ENCODE measurements at places on chromosomes 4 and X.

DNA sequence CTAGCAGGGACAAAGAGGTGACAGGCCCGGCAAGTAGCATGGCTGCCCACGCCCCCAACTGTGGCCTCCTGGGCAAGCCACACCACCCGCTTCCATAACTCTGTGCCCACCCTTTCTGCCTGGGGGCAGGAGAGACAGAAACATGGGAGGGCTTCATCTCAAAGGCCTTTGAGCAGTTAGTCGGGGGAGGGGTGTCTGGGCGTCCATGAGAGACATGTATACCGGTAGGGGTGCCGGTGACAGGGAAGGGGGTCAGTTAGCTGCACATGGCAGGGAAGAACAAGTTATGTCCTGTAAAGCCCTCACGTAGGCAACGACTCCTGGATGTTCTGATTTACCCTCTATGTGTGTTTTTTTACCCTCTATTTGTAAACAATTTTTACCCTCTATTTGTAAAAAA, 9.3 kb downstream of the PDZD4 start:
- DNase-seq = no peak

GRCh38 chr4:81049330-81049729, 18.8 kb downstream of the BMP3 start:
- no peak for DNase-seq

GRCh38 chr4:88104902-88105610, 53.4 kb downstream of the ABCG2 start:
- DNase-seq = no peak

- DNase-seq = no peak
Observed at GRCh38 chr4:52014903-52015302, 5.3 kb downstream of the LRRC66 start.

DNA sequence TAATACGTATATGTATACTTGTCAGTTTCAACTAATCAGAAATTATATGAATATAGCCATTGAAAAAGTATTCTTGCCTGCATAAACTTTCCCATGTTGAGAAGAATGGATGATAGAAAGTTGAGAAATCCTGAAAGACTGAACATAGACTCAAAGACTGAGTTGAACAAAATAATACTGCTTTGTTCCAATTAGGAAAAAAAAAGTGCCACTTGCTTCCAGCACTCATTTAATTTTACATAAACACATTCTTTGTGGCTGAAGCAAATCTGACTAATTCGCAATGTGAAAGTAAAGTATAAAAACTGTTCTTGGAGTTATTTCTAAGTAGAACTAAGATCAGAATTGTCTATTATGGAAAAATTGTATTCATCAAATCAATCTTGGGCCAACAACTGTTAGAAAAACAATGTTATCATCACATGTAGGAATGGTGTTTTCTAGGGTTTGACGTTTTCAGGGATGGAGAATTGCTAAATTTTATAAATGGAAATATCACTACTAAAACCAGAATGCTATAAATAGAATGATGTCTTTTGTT, 2334.6 kb downstream of the PCDH7 start:
- DNase-seq = no peak

DNA sequence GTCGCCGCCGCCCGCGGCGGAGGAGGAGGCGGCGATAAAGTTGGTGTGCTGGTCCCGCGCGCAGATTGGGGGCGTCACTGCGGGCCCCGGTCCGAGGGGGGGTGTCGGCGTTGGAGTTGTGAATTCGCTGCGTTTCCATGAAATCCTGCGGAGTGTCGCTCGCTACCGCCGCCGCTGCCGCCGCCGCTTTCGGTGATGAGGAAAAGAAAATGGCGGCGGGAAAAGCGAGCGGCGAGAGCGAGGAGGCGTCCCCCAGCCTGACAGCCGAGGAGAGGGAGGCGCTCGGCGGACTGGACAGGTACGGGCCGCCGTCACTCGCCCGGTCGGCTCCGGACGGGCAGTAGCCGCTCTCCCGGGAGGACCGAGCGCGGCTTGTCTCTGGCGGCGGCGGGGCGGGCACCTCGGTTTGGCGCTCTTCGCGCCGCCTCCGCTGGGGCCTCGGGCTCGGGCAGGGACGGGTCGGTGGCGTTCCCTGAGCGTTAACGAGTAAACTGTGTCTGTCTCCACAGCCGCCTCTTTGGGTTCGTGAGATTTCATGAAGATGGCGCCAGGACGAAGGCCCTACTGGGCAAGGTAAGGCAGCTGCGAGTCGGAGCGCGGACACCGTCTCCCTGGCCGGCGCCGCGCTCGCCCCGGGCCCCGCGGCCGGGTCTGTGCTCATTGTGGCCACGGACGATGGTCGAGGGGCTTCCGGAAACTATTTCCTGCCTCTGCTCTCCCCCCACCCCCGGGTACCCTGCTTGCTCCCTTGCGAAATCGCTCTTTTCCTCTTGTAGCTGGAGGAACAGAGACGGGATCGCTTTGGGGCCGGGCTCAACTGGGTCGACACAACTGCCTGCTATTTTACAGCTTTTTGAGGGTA, 658 bp downstream of the KDM6A start:
- no peak for DNase-seq

GRCh38 chrX:107856289-107856688, 30.6 kb downstream of the MID2 start:
- DNase-seq = no peak
